ENCODE measurements at places on chromosomes 11 and 22.

- no peak for DNase-seq
Observed at GRCh38 chr11:6271598-6271997, 12.0 kb downstream of the CCKBR start.

DNA sequence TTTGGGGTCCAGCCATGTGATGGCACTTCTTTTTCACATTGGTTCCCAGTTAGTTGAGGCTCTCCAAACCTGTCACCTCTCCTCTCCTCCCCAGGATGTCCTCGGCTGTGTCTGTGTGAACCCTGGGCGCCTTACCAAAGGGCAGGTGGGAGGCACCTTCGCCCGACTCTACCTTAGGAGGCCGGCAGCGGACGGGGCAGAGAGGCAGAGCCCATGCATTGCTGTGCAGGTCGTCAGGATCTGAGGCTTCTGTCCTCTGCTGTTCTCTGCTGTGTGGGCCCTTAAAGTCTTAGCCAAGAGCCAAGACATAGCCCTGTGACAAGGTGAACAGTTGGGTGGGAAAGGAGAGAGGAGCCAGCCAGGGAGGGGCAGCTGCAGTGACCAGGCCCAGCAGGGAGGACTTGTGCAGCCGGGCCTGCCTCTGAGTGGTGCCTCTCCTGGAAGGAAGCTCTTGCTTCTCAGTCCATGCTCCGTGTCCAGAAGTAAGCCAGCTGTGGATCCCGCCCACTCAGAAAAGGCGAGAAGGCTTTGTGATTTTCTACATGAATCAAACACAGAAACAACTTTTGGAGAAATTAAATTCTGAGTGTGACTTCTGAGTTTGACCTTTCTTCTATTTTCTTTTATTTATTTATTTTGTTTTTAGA is 17.5 kb upstream of the CDC42EP2 start:
- no peak for DNase-seq

DNA sequence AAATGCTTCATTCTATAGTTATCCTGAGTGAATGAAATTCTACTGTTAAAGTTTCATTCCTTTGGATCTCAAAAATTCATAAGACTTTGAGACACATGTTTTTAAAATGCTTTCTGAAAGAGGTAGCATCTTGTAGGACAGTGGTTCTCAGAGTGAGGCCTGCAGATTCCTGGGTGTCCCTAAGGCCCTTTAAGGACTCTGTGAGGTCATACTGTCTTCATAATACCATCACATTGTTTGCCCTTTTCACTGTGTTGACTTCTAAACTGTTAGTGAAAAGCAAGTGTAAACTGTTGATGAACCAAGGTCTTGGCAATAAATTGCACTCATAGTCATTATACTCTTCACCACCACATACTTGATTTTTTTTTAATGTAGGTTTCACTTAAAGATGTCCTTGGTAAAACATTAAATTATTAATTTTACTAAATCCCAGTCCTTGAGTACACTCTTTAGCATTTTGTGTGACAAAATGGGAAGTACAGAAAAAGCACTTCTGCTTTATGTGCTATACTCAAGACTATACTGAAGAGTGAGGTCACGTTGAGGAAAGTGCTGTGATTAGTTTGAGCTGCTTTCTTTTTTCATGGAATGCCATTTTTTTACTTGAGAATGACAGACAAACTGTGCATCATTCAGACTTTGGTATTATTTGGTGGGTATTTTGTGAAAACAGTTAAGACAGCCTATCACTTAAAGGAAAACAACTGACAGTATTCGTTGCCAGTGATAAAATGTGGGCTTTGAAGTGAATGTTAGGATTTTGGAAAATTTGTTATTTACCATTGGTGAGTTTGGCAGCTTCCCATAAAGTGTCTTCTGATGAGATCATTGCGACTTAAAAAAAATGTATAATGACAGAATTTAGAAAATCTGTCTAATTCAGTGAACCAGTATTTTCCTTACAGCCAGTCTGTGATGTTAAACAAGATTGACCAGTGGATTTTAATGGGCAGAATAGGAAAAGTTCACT is 61.1 kb downstream of the SPECC1L start:
- no peak for DNase-seq

GRCh38 chr11:82930229-82930628 is 28.7 kb downstream of the DDIAS start:
- DNase-seq: no peak

- DNase-seq: no peak
Observed at GRCh38 chr11:2825261-2825888, 60.2 kb downstream of the CDKN1C start.

DNA sequence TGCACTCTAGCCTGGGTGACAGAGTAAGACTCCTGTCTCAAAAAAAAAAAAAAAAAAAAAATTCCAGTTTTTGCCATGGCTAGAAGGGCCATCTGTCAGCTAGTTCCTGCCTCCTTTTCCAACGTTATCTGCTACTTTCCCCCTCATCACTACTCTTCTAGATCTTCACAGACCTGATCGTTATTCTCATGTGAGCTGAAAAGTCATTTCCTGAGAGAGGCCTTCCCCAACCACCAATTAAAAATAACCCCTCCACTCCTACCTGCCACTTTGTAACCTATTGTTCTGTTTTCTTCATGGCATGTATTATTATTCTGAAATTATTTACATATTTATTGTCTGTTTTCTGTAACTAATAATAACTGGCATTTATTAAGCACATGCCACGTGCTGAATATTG is 24.2 kb downstream of the SGSM3 start:
- DNase-seq: no peak

- no peak for DNase-seq
Observed at GRCh38 chr11:35621620-35622019, 3.4 kb downstream of the FJX1 start.

DNA sequence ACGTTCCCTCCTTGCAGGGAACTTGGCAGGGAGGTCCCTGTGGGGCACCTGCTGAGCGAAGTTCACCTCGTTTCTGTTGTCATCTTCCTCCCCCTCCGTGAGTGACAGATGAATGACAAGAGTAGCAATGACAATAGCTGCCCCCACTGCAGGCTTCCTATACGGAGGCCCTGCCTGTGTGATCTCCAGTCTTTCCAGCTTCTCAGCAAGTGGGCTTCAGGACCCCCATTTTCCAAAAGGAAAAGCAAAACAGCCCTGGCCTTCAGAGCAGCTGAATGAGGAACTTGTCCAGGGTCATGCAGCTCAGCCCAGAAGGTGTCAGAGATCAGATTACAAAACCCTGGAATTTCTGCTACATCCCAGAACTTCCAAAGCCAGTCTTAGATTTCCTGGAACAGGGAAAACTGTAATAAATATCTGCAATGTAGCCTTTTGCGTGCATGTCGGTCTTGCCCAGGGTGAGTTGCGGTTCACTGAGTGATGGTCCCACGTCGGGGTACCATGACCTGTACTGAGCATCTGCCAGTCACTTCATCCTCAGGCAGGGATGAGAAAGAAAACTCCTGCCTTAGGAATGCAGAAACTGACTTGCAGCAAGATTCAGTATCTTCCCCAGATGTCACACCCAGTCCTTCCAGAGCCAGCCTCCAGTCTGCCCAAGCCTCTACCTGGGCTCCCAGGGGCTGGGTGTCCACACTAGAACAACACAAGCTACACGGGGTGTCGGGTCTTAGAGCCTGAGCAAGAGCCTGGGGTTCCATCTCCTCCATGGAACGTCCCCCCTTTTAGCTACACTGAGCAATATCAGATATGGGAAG is 1457.0 kb downstream of the BRD1 start:
- DNase-seq: no peak

DNA sequence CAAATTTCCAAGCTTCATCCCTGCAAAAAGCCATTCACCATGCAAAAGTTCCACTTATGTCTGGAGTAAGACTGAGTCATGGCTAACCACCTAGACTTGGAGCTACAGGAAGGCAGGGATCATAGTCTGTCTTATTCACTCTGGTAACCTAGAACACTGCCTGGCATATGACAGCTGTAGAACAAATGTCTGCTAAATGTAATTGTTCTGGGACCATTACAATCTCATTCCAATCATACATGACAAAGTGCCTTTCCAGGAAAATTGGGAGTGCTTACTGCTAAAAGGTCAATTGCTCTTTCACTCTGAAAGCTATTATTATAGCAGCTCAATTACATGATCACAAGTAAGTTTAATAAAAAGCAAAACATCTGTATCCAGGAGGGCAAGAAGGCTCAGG is 99.1 kb upstream of the CHRM4 start:
- DNase-seq: no peak

DNA sequence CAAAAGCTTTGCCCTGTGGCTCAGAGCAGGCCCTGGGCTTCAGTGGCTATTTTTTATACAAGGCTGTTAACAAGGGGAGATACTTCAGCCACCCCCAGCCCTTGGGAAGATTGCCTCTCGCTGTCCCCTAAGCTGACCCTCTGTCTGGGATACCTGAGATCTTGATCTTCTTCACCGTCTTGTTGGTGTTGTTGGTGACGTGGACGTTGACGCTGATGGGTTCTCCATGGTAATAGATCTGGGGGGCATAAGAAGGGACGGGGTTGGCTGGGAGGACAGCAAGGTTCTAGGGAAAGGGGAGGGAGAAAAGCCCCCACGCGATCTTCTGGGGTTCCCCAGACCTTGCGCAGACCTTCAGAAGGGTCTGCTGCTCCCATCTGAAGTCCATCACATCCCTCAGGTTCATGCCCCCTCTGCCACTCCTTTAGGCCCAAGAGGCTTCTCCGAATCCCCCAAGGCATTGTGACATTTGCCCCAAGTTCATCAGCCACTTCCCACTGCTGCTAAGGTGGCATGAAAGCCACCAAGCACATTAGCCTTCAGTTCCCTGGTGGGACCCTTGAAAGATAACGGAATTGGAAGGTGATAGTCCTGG is 36.7 kb downstream of the TPBGL start:
- DNase-seq: no peak

DNA sequence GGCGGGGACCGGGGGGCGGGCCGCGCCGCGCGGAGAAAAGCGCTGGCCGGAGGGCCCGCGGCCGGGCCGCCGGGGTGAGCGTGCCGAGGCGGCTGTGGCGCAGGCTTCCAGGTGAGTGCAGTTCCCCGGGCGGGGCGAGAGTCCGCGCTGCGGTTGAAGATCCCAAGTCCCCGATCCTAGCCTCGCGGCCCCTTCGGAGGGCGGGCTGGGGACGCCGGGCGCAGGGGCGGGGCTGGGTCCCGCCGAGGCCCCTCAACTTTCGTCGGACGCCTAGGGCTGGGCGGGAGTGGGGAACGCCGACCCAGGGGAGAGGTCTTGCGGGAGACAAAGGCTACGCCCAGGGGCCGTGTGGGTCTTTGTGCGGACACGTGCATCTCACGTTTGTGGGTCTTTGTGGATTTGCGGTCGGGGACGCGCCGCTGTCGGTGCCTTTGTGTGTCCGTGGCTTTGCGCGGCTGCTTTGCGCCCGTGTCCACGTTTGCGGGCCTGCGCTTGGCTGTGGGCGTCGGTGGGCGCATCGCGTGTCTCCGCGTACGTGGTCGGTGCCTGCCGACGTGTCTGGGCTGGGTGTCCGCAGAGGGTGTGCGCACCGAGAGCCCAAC is at the start of gene TSKU:
TSKU (plus strand) TSS at position 63 of the 602 bp plus-strand sequence. CDS start 12,261 bp downstream, outside the sequence.
- DNase-seq: no peak

DNA sequence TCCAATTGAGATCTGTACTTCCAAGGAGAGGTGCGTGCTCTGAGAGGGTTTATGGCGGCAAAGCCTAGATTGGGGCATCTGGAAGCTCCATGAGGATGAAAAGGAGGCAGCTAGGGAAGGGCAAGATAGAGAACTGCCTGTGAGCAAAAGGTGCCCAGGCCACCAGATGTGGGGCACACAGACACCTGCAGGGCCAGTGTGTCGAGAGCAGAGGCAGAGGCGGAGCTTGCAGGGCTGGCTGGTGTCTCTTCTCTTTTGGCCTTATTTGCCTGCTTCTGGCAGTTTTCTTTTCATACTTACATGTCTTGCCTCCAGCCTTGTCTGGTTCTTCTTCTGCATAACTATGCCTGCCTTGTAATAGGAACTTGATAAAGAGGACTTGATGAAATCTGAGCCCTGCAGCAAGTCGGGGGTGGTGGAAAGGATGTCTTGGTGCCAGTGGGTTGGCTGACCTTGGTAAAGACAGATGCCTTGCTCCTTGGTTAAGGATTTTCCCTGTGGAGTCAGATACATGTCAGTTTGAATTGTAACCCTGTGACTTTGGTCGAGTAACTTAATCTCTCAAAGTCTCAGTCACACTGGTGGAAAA is 680.3 kb downstream of the NTM start:
- no peak for DNase-seq

DNA sequence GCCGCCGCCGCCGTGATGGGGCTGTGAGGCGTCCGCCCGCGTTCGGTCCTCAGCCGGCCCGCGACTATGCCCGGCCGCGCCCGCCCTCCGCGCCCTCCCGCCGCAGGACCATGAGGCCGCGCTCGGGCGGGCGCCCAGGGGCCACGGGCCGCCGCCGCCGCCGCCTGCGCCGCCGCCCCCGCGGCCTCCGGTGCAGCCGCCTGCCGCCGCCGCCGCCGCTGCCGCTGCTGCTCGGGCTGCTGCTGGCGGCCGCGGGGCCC is 215 bp downstream of the ZNRF3 start:
- no peak for DNase-seq

DNA sequence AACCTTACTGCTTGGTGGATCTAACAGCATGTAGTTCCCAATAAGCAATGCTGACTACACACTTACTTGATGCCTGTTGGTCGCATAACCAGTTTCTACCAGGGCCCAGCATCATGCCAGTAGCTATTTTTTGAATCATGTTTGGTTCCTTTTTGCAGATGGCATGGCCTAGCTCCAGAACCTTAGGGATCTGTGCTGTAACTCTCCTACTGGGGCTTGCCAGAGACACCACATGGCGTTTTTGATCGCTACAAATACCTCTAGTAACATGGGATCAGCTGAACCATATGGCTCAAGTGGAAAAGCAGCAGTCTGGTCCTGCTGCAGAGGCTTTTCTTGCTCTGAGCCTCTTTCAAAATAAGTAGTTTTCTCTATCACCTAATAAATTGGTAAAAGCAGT is 654.6 kb upstream of the API5 start:
- no peak for DNase-seq

GRCh38 chr11:78660471-78660870 is 85.8 kb upstream of the NARS2 start:
- no peak for DNase-seq

DNA sequence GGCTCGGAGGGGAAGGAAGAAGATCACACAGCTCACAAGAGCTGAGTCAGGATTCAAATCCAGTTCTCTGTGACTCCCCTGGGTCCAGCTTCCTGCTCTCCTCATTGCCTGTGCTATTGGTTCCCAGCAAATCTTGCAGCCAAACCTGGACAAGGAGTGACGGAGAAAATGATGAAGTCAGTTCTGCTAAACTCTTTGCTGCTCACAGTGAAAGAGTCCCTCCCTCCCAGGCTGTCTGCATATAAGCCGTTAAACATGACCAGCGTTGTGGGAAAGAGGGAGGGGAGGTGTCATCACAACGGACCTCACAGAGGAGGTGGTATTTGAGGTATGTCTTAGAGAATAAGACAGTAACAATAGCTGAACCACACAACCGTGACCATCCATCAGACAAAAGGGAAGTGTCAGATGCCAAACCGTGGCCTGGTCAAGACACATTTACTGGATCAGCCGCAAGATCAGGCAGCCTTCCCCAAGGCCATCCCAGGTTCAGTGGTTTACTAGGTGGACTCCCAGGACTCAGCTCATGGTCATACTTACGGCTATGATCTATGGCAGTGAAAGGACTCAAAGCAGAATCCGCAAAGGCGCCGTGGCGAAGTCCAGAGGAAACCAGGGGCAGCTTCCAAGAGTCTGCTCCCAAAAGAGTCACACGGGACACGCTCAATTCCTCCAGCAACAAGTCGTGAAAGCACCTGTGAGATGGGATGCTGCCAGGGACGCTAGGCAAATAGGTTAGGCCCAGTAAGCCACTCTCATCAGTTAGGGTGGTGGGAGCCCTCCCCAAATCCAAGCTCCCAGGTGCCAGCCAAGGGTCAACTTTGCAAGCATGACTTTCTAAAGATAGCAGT is 2.8 kb upstream of the CYTH4 start:
- no peak for DNase-seq

Measured in stimulated activated CD8-positive, alpha-beta memory T cell treated with anti-CD3 and anti-CD28 coated beads, Interleukin-2, amount 100 ng/mL, for 1 hour (primary cell).